ENCODE measurements at places on chromosomes 3 and 15.

DNA sequence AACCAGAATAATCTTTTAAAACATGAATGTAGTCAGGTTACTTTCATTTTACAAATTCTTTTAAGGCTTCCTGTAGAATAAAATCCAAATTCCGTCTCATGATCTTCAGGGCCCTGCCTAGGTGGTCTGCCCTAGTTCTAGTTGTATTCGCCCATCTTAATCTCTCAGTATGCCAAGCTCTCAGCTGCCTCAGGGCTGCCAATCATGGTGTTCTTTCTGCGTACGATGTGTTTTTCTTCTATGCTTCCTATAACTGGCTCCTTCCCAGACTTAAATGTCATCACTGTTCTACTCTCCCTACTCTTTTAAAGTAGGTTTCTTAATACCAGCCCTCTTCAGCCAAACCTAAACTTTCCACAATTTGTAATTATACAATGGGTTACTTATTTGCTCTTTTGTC, 107.4 kb downstream of the GREM1 start:
- no peak for DNase-seq

- DNase-seq = no peak
Measured at GRCh38 chr3:141422961-141423582, 54.8 kb downstream of the ZBTB38 start.

- no peak for DNase-seq
Measured at GRCh38 chr3:146928421-146929059, 323.4 kb upstream of the PLSCR5 start.

- no peak for DNase-seq
Measured at GRCh38 chr3:54355800-54356199, 233.4 kb downstream of the CACNA2D3 start.

GRCh38 chr3:154122552-154122911, 1.3 kb downstream of the ARHGEF26 start:
- no peak for DNase-seq

- DNase-seq = no peak
Measured at GRCh38 chr3:197295871-197296270, 2.5 kb downstream of the DLG1 start.

DNA sequence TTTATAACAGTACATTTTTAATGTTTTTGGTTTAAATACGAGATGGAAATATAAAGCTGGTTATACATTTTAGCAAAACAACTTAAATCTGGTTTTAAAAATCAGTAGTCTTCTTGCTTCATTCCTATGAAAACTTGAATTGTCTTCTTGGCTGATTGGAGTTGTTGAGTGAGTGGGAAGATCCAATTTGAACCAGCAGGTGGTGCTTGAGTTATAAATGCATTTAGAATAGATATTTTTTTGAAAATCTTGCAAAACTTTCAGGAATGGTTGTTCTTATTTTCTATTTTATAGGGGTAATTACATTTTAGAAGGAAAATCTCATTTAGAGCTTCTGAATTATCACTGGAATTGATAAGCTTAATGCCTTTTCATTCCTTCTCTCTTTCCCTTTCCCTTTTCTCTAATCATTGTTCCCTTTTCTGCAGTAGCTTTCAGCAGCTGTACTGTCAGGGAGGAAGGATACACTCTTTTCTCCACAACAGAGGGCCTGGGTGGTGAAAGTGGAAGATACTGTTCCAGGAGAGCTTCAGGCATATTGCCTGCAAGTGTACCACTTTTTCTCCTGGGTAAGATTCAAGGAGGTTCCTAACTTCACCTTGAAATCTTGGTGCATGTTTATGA, 335.6 kb downstream of the NLGN1 start:
- DNase-seq = no peak

- no peak for DNase-seq
Measured at GRCh38 chr15:100123611-100124010, 218.2 kb downstream of the ADAMTS17 start.

DNA sequence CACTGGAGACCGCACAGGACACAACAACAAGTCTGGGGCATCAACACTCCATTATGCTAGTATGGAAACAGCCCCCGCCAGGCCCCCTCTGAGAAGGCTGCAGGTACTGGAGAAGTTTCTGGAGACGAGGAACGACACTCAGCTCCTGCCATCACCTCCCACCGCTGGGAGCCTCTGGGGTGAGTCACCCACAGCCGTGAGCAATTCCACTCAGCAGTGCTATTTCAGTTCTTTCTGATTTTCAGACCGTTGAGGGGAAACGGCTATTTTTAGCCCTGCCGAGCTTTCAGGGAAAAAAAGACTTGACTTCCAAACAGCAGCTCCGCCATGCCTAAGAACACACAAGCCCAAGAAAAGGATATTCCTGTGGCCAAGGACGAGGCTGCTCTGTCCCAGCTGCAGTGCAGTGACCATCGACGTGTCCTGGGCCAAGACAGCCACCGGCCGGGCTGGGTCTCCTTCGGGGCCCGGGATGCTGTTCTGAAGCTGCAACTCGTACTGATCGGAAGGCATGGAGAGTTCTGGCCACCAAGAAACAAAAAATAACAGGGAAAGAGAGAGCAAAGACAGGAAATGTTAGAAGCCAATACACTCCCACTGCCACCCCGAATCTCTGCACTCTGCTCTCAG, 40.8 kb downstream of the NUP210 start:
- peak; percentile 5 for DNase-seq

DNA sequence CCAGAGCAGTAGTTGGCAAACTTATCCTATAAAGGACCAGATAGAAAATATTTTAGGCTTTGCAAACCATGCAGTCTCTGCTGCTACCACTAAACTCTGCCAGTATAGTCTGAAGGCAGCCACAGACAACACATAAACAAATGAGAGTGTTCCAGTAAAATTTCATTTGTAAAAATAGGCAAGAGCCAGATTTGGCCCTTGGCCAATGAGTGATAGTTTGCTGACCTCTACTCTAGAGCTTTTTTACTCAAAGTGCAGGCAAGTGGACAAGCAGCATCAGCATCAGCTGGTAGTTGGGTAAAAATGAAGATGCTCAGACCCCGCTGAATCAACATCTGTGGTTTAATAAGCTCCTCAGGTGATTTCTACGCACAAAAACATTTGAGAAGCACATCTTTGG, 269.8 kb downstream of the NTRK3 start:
- no peak for DNase-seq

DNA sequence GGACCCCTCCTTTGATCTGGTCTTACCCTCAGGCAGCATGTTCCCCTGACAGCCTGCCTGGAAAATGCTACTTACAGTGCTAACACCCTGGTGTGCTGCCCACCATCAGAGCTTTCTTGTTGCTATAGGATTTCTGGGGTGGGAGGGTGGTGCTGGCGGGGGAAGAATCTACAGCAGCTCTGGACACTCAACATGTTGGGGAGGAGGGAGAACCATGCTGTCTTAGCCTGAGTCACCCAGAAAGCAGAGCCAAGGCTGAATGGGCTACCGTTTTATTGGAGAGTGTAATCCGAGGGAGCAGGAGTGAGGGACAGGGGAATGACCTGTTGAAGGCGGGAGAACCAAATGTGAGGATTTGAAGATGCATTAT, 45.6 kb downstream of the MFSD1 start:
- no peak for DNase-seq

- no peak for DNase-seq
Measured at GRCh38 chr15:69394556-69395282, 19.4 kb upstream of the KIF23 start.

GRCh38 chr15:51331141-51331540, 7.3 kb downstream of the CYP19A1 start:
- DNase-seq = no peak

- DNase-seq = no peak
Measured at GRCh38 chr3:63762180-63762579, 56.9 kb upstream of the C3orf49 start.

- no peak for DNase-seq
Measured at GRCh38 chr3:119557877-119558269, 1.5 kb downstream of the CD80 start.

DNA sequence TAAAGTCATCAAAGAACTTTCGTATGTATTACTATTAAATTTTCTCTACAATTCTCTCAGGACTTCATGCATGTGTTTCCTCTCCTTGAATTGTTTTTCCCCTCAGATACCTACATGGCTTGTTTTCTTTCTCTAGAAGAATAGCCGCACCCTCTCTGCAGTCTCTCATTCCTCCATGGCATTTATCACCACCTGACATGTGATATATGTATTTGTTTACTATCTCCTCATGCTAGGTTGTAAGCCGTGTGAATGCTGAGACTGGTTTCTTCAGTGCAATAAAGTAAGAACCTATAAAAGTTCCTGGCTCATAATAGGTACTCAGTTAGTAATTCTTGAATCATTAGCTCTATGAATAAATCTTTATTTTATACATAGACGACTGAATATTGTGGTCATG, 149.2 kb downstream of the CNTN4 start:
- no peak for DNase-seq

GRCh38 chr3:52357151-52358080, 41.3 kb downstream of the DNAH1 start:
- DNase-seq = no peak

- DNase-seq = peak; percentile 61
Measured at GRCh38 chr3:99172736-99173657, 271.5 kb upstream of the DCBLD2 start.

GRCh38 chr15:48149858-48150257, 28.2 kb downstream of the MYEF2 start:
- peak; percentile 93 for DNase-seq

- no peak for DNase-seq
Measured at GRCh38 chr3:13115576-13115910, 42.3 kb upstream of the IQSEC1 start.

GRCh38 chr15:34810443-34811129, 15.2 kb upstream of the ACTC1 start:
- DNase-seq = peak; percentile 2
